Hematopoietic multipotent progenitor cell treated with erythropoietin and hydrocortisone succinate and interleukin-3 and kit ligand, for 8 days (in vitro differentiated cells): ENCODE measurements at places on chromosomes 1 and 21.

DNA sequence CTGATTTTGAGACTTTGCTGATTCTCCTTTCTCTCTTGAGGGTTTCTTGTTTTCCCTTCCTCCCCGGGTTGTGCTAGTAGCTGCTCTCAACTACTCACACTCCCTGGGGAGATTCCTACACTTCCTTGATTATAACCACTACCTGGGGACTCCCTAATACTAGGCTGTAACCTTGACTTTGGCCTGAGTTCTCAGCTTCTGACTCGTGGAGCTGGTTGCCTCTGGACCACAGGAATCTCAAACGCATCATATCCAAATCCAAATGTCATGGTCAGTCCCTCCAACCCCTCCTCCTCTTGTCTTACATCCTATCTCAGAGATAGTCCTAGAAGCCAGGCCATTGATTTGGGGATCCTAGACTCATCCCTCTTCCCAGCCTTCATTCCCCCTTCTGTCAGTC, 12.0 kb downstream of the MOV10 start:
- no peak for DNase-seq

DNA sequence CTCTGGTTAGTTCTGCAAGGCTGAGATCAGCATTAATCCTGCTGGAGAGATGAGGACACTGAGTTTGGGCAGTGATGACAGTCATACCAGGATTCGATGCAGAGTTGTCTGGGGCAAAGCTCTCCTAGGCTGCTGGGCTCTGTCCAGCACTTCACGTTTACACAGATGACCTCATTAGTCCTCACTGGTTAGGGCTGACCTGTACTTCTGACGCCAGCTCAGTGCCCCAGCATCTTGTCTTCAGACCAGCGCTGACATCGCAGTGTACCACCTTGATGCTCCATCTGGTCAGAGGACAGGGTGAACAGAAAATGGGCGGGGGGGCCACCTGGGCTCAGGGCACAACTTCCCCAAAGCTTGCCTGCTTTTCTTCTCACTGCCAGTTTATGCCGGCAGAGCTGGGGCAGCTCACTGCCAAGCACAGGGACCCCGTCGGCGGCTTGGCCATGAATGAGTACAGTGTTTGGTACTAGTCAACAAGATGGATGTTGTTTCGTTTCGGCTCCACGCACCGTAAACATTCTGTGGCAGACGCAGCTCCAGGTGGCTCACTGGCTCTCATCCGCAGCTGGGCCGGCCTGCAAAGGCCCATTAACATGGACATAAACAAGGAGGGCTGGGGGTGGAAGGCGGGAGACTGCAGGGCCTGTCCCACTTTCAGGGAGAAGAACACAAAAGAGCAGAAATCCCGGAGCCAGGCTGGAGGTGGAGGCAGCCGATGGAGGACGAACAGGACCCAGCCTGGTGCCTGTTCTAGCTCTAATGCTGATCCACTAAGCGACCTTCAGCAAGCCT, 118.7 kb downstream of the GLIS1 start:
- DNase-seq: no peak

DNA sequence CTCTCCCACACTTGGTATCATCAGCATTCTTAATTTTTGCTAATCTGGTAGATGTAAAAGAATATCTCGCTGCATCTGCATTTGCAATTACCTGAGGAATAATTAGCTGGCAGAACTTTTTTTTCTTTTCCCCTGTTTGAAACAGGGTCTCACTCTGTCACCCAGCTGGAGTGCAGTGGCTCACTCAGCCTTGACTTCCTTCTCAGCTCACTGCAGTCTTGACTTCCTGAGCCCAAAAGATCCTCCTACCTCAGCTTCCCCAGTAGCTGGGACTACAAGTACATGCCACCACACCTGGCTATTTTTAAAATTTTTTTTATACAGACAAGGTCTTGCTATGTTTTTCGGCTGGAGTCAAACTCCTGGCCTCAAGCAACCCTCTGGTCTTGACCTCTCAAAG, 35.4 kb upstream of the ENAH start:
- DNase-seq: no peak

- DNase-seq: no peak
Measured at GRCh38 chr1:187787736-187788135, 959.0 kb downstream of the PLA2G4A start.

DNA sequence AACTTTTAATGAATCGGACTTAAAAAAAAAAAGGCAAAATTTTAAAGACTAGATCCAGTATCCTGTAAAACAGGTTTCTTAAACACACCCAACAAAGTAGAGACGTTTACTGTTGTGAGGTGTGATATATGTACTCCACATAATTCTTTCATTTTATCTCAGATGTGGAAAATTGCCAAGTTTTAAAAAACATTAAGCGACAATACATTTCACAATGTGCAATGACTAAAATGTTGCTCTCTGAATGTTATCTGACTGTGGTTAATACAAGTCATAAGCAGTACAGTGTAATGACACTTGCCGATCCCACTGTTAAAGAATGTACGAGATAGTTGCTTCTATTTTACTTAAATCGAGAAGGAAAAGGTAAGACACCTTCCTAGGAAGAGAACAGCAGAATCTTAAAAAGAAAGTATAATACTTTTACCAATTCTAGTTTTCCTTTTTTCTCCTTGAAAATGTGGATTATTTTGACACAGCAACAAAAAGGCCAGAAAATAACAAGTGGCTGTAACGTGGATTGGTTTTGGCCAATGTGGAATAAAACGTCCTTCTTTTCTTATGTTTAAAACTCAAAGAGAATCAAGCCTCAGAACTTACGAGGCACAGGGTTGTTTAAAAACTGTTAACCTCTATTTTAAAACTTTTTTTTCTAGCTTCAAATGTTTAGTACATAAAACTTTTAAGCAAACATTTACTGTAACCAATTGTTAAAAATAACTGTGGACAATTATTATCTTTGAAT, 51.4 kb downstream of the TP53BP2 start:
- DNase-seq: peak; percentile 75

DNA sequence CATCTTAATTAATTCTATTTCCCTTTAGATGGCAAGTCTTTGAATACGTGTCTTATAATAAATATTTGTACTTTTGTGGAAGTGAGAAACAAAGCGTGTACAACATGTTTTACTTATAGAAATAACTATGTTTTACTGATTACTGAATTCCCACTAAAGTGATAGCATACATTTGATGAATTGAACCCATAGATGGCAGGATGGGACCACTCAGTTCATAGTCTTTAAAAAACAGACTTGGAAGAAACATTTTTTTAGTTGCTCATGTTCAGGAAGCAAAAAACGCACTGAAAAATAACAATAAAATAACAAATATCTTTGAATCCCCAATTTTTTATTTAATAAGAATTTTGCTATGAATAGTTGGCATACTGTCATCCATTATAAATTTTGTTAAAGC, 507.1 kb upstream of the ZRANB2 start:
- peak; percentile 25 for DNase-seq

GRCh38 chr1:106072909-106073600, 983.4 kb upstream of the PRMT6 start:
- DNase-seq: no peak

GRCh38 chr1:207579436-207579799, 65.5 kb upstream of the CR1L start:
- DNase-seq: peak; percentile 84

GRCh38 chr1:46193285-46193684, 4.9 kb downstream of the POMGNT1 start:
- DNase-seq: no peak

GRCh38 chr1:234260578-234260977, 112.7 kb upstream of the COA6 start:
- no peak for DNase-seq

DNA sequence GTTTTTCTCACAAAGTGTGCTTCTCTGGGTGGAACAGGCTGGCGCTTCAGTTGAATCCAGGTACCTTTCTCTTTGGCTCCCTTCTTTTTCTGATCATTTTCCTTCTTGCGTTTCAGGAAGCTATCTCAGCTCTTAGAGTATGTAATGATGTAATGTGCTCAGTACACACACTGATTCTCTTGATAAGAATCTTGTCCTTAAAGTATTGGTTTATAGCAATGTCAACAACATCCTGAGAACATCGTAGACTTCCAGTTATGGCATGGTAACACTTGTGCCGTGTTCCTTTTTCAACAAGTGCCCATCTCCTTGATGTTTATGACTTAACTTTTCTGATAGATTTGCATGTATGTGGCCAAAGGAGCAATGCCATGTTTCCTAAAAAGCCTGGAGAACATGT, 11.7 kb upstream of the ABCD3 start:
- no peak for DNase-seq
